ENCODE measurements at places on chromosomes 12 and 14. TPM values are rescaled to one million over a fixed set of nuclear protein-coding genes. Genes with fewer than 3 reads are reported as not detected.

VRTN gene
- not detected for total RNA-seq

PABPN1 gene
- total RNA-seq: 55.7 TPM

GPR137C gene
- 0.58 TPM for total RNA-seq

TAS2R8 gene
- not detected for total RNA-seq

NEUROD4 gene
- total RNA-seq: not detected

LRFN5 gene
- 1.8 TPM for total RNA-seq

KLRC2 gene
- total RNA-seq: not detected

IL31 gene
- total RNA-seq: not detected

IFNG-AS1 gene
- total RNA-seq: not detected
